ENCODE measurements at places on chromosomes 13 and 19.

DNA sequence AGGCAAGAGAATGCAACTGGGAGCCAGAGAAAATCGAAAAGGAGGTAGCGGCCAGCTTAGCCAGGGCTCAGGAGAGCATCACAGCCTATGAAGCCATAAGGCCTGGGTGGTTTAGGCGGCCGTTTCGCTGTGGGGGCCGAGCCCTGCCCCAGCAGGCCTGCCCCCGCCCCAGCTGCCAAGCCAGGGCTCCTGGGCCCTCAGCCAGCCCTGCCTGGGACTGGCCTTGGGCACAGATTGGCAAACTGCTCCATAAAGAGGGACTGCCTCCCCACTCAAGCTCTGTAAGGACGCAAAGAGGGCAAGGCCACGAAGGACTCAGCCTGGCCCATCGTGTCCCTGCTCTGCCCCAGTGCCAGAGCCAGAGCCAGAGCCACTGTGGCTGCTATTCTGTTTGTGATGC lies 10.2 kb downstream of the ZNF653 start:
- DNase-seq, result no peak

DNA sequence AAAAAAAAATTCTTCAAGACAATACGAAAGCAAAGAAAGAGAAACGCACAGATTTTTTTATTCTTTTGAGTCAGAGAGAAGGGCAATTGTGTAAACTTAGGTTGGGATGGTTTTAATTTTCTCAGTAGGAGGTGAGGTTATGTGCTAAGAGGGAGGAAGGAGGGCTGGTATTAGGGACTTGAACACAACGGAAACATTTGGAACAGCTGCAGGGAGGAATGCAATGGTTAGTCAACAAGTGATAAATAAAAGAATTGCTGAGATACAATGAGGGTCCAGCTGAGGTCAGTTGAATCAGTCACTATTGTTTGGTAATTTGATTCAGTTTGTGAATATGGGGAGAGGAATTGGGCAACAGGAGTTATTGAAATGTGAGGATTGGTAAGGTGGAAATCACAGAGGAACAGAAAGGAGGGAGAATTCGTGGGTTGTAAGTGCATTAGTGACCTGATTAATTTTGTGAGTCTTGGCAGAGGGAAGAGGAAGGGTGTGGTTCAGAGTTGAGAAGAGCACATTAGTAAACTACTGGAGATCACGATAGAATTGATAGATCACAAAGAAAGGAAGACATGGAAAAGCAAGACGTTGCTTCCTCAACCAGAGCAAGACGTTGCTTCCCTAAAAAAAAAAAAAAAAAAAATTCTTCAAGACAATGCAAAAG lies 499.5 kb upstream of the SPRY2 start:
- no peak for DNase-seq

DNA sequence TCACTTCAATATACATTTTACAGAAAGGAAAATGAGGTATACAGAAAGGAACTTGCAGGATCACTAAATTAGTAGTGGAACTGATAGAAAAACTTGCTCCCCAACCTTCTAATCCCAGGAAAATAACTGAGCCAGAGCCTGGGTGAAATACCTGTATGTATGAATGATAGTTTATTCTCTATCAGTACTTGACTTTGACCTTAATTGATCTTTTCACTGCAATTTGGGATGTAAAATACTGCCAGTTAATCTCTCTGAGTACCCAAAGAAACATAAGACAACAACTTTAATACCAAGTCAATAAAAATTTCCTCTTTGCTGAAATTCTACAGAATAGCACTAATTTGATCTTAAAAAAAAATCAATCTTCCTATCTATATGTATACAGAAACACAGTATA lies 33.3 kb downstream of the KATNAL1 start:
- no peak for DNase-seq

GRCh38 chr13:43009506-43009905 lies 13.9 kb upstream of the DNAJC15 start:
- no peak for DNase-seq

GRCh38 chr19:48477067-48477685 lies 8.0 kb downstream of the CYTH2 start:
- no peak for DNase-seq

- no peak for DNase-seq
Observed at GRCh38 chr13:24221007-24221406, 60.5 kb downstream of the SPATA13 start.

DNA sequence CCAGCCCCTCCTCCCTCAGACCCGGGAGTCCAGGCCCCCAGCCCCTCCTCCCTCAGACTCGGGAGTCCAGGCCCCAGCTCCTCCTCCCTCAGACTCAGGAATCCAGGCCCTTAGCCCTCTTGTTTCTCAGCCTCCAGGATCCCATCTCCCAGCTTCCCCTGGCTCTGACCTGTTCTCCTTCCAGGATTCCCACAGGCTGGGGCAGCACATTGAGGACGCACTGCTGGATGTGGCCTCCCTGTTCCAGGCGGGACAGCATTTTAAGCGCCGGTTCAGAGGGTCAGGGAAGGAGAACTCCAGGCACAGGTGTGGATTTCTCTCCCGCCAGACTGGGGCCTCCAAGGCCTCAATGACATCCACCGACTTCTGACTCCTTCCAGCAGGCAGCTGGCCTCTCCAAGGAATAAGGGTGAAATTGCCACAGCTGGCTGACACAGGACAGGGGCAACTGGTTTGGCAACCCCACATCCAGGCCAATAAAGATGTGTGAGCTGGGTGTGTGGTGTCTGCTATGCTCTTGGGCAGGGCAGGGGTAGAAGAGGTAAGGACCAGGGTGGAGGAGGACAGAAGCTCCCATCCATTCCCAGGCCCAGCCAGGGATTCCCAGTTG lies 22.4 kb downstream of the CPT1C start:
- no peak for DNase-seq

DNA sequence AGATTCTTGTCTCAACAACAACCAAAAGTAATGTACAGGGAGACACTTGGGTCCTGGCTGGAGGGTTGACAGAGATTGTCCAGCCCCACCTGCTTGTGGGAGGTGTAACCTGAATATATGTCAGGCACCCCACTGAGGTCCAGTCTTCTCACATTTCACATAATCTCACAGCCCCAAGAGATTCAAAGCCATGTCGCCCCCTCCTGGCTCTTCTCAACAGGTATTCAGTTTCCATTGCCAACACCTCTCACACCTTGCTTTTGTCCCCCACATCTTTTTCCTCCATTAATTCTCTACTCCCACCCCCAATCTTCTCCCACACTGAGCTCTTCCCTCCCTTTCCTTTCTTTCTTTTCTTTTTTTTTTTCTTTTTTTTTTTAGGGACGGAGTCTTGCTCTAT lies 11.2 kb downstream of the UNC13A start:
- DNase-seq, result no peak

GRCh38 chr13:70950664-70951063 lies 842.4 kb upstream of the KLHL1 start:
- no peak for DNase-seq

DNA sequence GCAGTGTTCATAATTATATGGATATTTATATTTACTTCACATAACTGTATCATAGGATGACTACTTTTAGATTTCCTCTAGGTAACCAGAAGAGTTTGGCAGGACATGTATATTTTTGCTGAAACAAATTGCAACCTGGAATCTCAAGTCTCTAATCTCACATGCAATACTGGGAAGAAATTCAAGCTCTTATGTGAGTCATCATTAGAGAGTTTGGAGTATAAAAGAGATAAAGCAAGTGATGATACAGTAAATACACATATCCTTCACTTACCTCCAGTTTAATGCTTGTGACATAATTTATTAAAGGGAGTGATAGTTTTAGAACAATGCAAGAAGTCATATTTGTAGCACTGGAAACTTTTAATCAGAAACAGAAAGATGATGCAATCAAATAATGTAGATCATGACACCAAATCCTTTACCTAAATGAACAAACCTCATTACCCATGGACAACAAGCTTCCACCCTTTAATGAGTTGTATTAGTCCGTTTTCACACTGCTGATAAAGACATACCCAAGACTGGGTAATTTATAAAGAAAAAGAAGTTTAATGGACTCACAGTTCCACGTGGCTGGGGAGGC lies 15.8 kb upstream of the OR7A17 start:
- no peak for DNase-seq

- no peak for DNase-seq
Observed at GRCh38 chr19:2711172-2711874, 8.8 kb upstream of the GNG7 start.

- peak; percentile 89 for DNase-seq
Observed at GRCh38 chr19:18450931-18451836, 13.3 kb upstream of the ISYNA1 start.

DNA sequence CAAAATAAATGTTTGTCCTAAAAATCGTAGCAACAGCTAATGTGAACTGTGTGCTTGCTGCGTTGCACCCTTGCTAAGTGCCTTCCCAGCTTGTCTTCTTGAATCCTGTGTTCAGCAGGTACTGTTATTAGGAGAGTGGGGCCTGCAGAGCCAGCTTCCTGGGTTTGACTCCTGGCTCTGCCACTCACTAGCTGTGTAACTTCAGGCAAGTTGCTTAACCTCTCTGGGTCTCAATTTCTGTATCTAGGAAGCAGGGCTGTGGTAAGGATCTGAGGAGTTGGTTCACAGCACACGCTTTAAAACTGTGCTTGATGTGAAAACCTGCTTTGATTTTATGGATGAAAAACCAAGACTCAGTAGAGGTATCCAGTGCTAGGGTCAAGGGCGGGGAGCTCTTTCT lies 10.0 kb downstream of the NFIX start:
- no peak for DNase-seq

GRCh38 chr19:7153022-7153421 lies 83.5 kb downstream of the ZNF557 start:
- DNase-seq, result no peak

GRCh38 chr13:113427562-113428468 lies 25.5 kb downstream of the ADPRHL1 start:
- no peak for DNase-seq

GRCh38 chr13:39254601-39255000 lies 216.3 kb downstream of the NHLRC3 start:
- DNase-seq, result no peak

DNA sequence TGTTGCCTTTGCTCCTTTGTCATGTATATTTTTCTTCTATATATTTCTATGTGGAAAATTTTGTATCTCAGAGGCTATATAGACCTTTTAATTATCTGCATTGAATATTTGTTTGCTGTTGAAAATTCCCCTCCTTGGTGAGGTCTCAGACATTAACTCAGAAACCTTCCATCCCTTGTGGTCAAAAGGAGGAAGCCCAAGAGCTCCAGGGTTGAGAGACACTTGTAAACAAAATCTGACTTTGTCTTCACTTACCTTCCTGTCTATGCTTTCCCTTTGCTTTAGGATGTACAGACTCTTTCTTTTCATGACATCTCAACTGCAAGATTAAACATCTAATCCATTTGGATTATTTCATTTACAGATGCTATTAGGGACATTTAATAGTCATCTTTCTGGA lies 157.5 kb downstream of the PCDH20 start:
- DNase-seq, result no peak

DNA sequence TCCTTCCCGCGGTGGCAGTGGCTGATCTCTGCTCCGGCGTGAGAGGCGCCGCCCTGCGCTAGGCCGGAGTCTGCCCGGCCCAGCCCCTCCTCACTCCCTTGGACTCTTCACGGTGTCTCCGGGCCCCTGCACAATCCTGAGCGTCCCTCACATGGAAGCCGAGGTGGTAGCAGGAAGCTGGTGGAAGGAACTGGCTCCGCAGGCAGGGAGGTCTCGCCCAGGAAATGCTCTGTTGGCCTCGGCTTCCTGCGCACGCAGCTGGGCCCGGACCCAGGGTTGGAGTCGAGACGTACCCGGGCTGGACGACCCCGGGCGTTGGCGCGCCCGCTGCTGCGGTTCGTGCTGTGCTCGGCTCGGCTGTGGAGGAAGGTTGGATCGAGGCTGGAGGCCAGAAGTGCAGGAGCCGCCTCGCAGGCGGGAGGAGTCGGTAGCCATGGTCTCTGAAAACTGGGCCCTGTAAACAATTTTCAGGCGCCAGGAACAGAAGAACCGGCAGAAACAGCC lies 46.3 kb downstream of the ZNF724 start:
- DNase-seq, result no peak

Data from activated CD8-positive, alpha-beta memory T cell treated with anti-CD3 and anti-CD28 coated beads, Interleukin-2, amount 50 U/mL, for 4 hours (primary cell).